EH (cell line): ENCODE measurements at places on chromosomes 2 and 18.
A peak's percentile ranks its signal among the peaks of the same experiment; 100 is the strongest.

DNA sequence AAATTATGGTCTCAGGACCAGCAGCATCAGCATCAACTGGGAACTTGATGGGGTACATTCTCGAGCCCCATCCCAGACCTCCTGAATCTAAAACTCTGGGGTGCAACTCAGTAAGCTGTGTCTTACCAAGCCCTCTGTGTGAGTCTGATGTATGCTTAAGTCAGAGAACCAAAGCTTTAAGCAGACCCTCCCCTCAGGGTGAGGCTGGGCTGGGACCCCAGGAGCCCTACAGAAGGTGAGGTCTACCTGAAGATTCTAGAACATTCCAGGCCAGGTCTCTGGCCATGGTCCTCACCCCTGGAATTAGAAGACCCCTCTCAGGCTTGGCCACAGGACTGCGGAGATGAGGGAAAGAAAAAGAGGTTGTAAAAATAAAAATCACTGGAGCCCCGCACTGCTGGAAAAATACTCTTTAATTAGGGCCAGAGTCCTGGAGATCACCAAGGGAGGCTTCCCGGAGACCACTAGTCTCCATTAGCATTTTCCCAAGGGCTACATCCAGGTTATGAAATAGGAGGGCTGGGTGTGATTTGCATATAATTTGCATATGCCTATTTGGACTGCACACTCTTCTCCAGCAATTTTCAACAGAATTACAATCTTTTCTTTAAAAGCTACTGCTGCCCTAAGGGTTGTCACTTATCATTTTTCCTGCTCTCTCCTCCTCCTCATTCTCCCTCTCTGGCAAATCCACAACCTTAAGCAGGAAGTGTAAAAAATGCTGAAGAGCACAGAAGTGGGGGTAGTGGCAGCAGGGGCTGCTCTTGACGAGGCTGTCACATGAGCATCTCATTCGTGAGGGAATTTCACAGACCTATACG, 100.2 kb downstream of the ZBTB7C start:
- no peak for DNase-seq

GRCh38 chr18:46051731-46052461, 20.2 kb downstream of the PSTPIP2 start:
- DNase-seq: peak; percentile 77

GRCh38 chr2:102592601-102593000, 26.8 kb upstream of the SLC9A2 start:
- DNase-seq: peak; percentile 3

DNA sequence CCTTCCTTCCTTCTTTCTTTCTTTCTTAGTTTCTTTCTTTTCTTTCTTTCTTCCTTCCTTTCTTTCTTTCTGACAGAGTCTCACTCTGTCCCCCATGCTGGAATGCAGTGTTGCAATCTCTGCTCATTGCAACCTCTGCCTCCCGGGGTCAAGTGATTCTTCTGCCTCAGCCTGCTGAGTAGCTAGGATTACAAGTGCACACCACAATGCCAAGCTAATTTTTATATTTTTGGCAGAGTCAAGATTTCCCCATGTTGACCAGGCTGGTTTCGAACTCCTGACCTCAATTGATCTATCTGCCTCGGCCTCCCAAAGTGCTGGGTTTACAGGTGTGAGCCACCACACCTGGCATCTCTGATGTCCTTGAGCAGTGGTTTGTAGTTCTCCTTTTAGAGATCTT, 48.5 kb downstream of the IL1R2 start:
- DNase-seq: peak; percentile 56

- no peak for DNase-seq
Measured at GRCh38 chr18:2417861-2418610, 153.3 kb downstream of the METTL4 start.

GRCh38 chr2:11558214-11558886, 24.5 kb downstream of the GREB1 start:
- no peak for DNase-seq

- DNase-seq: no peak
Measured at GRCh38 chr2:54164106-54164505, 48.7 kb downstream of the ACYP2 start.

DNA sequence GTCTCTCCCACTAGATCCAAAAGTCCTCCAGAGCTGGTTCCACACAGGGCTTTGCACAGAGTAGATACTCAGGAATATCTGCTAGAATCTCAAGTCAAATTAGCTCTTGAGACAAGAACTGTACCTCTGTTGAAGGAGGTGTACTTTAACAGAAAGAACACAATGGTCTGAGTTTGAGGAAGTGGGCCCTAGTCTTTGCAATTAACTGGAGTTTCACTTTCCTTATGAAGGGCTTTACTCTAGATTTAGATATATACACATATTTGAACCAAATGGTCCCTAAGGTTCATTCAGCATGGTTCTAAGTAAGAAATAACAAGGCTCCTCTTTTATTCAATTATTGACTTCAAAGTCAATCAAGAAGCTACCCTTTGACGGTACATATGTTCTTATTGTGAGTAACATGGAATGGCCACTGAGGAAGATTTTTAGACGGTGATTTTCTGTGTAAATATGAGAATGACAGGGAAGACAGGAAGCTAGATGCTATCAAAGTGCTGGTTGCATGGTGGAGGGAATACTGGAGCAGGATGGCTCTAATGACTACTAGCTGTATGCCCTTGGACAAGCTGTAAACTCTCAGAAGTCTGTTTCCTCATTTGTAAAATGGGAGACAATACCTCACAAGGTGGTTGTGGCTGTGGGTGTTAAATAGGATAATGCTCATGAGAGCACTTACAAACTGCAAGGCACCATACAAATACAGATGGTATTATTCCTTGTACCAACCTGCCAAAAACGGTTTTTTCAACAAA, 73.5 kb upstream of the SERTAD2 start:
- no peak for DNase-seq

DNA sequence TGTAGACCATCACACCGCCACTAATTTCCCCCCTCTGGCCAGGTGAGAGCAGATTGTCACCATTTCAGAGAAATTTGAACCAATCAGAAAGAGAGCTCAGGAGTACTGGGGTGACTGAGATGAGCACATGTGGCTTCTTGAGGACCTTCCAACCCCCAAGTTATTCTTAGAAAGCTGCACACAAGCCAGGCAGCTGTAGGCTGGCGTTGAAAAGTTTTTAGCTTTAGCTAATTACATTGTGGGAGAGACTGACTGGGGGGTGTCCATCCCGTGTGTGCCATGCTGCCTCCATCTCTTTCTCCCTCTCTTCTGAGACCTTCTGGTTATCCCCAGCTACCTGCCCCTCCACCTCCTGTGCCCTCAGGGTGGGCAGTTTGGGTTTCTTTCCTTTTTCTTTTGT, 154.0 kb downstream of the AGAP1 start:
- DNase-seq: peak; percentile 20

GRCh38 chr2:150125708-150126107, 361.8 kb downstream of the RND3 start:
- DNase-seq: peak; percentile 91

GRCh38 chr2:120817136-120817955, 81.7 kb downstream of the GLI2 start:
- DNase-seq: no peak

DNA sequence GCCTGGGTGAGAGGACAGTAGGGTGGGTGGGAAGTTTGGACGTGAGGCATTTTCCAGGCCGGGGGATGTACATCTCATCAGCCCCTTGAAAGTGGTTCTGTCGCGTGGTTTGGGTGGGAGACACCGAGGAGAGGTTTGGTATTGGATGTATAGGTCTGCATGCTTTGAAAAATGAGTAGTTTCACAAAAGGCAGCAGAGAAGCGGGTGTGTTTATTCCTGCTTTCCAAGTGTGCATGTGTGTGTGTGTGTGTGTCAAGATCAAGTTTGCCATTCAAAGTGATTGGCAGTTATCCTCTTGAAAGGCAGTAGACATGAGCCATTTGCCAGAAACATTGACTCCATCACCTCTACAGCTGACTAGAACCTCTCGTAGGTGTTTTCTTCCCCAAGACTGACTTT, 423.1 kb upstream of the POU3F3 start:
- no peak for DNase-seq

DNA sequence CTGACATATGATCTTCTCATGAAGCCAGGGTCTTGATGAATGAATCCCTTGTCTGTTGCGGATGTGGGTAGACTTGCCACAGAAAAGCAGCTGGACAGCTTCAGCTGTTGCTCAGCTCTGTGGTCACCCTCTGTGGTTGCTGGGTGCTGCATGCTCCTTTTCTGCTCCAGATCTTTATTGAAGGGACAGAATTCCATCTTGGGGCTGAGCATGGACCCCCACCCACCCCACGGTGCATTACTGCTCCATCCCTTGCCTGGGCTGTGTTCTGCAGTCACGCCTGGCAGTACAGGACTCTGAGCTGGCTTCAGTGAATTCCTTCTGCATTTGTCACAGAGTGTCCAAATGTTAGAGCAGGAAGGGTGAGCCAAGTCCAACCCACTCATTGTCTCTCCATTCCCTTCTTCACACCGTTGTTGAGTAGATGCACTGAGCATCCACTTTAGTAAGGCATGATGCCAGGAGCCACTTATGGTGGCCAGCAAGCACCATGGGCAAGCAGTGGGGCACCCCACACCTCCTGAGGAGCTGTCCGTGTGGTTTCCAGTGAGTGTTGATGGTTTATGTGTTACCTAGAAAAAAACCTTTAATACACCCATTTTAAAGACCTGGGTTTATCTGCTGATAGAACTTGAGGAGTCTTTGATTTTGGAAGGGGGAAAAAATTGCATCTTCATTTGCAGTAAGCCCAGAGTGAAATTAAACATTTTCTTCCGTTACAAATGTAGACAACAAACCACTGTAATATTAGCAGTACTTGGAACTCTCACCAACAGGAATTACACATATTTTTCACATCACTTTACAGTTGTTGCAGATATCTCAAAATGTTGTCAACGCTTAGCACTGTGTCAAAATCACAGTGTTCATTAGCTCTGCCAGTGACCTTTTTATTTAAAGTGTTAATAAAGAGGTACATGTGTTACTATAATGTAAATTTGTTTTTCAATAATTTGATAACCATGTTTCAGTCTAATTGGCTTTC, 14.7 kb upstream of the ITGB6 start:
- DNase-seq: peak; percentile 94

GRCh38 chr18:21851327-21851961, 110.9 kb downstream of the MIB1 start:
- DNase-seq: peak; percentile 20

GRCh38 chr2:35873921-35874320, 481.7 kb upstream of the CRIM1 start:
- DNase-seq: no peak

GRCh38 chr2:38631976-38632375, 29.2 kb upstream of the HNRNPLL start:
- no peak for DNase-seq

GRCh38 chr2:866009-866680, 84.5 kb upstream of the SNTG2 start:
- DNase-seq: no peak

- no peak for DNase-seq
Measured at GRCh38 chr2:163592954-163593622, 142.7 kb downstream of the FIGN start.

DNA sequence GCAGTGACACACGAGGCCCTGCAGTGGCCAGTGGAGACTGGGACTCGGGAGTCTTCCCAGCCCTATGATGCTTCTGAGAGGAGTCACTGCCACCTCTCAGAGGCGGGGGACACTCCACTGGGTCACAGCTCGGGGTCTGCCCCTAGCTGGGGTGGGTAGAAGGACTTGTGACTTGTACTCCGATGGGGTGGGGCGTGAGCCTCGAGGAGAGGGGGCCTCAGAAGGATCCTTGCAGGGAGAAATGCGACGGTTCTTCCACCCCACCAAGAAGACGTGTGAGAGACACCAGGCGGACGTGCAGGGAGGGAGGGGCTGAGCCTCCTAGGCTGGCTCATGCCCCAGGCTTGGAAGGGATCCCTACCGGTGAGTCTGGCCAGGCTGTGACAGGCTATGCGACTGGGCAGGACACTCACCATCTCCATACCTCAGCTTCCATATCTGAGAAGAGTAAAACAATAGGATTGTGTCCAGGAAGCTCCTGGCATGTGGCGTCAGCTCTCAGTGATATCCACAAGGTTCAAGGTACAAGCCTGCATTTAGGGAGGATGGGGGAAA, 11.1 kb upstream of the OTOS start:
- DNase-seq: no peak

GRCh38 chr2:42488297-42488696, 5.5 kb downstream of the KCNG3 start:
- DNase-seq: no peak

- no peak for DNase-seq
Measured at GRCh38 chr18:36595046-36595817, 233.6 kb downstream of the TPGS2 start.

- peak; percentile 25 for DNase-seq
Measured at GRCh38 chr2:229784791-229785190, 70.4 kb upstream of the DNER start.

DNA sequence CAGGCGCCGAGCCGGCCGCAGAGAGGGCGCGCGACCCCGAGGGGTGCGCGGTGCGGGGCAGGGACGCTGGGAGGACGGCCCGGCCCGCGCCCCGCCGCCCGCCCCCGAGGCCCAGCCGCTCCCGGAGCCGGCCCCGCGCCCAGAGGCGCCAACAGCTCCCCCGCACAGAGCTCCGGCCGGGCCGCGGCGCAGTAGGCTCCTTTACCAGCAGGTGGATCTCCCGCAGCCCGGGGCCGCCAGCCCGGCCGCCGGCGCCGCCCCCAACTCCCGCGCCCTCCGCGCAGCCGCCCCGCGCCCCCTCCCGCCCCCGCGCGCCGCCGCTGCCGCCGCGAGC, 258 bp downstream of the MGAT4A start:
- no peak for DNase-seq

DNA sequence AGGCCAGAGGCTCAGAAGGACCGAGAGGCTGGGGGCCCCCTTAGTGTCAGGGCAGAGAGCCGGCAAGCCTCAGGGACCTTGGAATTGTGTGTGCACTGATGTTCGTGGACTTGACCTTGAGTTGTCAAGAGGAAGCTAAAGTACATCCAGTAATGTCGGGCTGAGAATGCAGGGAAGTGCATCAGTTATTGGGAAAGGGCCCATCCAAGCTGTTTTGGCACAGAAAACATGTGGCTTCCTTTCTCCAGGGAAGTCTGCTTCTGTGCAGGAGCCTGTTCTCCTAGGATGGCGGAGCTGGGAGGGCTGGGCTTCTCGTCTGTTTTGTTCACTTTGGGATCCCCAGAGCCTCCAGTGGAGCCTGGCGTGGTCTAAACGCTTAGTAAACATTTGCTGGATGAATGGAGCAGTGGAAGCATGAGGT, 23.7 kb downstream of the ATOH8 start:
- DNase-seq: no peak

- DNase-seq: peak; percentile 40
Measured at GRCh38 chr2:149080099-149080498, 41.6 kb downstream of the LYPD6B start.
